Fibroblast of lung (primary cell): ENCODE measurements at places on chromosomes 7 and 10. TPM values are rescaled to one million over a fixed set of nuclear protein-coding genes. Genes with fewer than 3 reads are reported as not detected.

MGAM2 gene
- polyA plus RNA-seq: not detected in 2 replicates

- no peak for DNase-seq
- no peak overlapping the region for H3K27ac ChIP-seq
- no peaks in the 10 kb centered on the region for H3K36me3 ChIP-seq
- H3K4me3 ChIP-seq: no peak overlapping the region
- H3K27me3 ChIP-seq: no peaks in the 10 kb centered on the region
- H3K4me1 ChIP-seq: no peaks in the 10 kb centered on the region
Observed at GRCh38 chr7:57370066-57370738, 79.8 kb upstream of the ZNF716 start.

DNA sequence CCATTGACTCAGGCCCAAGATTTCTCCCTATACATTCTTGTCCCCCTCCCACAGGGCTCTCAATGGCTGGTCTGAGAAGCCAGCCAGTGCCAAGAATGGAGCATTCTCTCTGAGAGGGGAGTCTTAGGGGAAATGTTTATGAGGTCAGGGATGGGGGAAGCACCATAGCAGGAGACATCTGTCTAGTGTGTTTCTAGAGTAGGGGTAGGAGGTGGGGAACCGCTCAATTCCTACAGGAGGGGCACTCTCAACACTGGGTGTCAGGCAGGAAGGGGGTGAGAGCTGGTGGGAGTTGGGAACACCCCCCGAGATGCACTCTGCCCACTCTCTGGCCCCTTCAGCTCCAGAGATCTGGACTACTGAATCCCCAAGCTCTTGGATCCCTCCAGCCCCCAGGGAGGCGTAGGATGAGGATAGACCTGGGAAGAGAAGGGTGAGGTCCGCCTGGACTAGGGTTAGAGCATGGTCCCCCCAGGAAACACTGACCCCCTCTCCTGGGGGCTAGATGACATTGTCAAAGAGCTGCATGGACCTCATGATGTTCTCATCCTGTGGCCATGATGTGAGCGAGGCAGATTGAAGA lies 8.7 kb upstream of the OGA start:
- H3K4me3 ChIP-seq: no peak overlapping the region
- peaks cover 8% of the 10 kb centered on the region for H3K4me1 ChIP-seq
- DNase-seq: no peak
- H3K27me3 ChIP-seq: no peaks in the 10 kb centered on the region

ADD3 gene
- 213 and 416 TPM in 2 replicates for polyA plus RNA-seq

DNA sequence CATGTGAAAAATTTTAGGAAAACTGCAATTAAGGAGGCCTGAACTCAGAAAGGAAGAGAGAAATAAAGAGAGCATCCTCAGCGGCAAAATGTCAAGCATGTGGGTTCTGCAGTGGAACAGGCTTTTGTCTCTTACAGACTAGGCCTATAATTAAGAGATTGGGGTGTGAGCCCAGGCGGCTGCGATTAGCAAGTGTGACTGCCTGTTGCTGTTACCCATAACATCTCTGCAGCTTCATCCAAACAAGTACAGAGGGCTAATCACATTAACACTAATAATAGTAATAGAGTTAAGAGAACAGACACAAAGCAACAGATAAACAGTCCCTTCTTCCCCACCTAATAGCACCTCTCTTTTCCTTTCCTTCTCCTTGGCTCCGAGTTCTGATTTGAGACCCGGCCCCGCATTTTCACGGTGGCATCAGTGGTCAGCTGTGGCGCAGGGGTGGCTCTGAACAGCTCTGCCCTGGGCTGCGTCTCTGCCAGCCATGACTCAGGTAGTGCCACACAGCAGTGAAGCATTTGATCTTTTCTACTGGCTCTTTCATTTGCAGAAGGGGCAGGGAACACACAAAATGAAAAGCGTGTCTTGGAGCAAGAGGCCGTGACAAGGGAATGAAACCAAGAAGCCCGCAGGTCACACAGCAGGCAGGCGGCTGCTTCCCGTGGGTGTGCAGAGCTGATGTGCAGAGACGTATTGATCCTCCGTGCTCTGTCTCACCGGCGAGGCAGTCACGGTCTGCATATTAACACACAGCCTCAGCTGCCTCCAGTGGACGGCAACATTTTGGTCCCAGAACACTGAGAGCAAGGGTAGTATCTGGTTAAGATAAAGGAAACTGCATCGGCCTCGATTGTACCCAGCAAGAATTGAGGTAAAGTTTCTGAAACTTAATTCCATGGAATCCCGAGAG lies 103.1 kb downstream of the KLF6 start:
- no peak overlapping the region for H3K4me3 ChIP-seq
- H3K36me3 ChIP-seq: no peaks in the 10 kb centered on the region
- no peak overlapping the region for H3K27ac ChIP-seq
- no peaks in the 10 kb centered on the region for H3K27me3 ChIP-seq
- H3K4me1 ChIP-seq: no peaks in the 10 kb centered on the region

ASAH2 gene
- 2.1 and 2.4 TPM in 2 replicates for polyA plus RNA-seq
